Mammary epithelial cell (primary cell): ENCODE measurements at places on chromosomes 16 and 17. TPM values are rescaled to one million over a fixed set of nuclear protein-coding genes. Genes with fewer than 3 reads are reported as not detected.
A peak's percentile ranks its signal among the peaks of the same experiment; 100 is the strongest.

DNA sequence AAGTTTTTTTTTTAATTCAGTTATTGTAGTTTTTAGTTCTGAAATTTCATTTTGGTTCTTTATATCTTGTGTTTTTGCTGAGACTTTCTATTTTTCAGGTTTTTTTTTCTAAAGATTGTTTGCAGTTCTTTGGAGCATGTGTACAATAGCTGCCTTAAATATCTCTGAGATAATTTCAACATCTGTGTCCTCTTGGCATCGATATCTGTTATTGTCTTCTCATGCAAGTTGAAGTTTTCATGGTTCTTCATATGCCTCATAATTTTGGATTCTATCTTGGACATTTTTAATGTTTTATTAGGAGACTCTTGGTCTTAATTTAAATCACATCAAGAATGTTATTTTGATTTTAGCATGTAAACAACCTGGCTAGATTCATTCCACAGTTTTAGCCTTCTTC is 22.8 kb downstream of the COX11 start:
- DNase-seq: no peak

- DNase-seq: no peak
Measured at GRCh38 chr17:68325961-68326360, 34.7 kb downstream of the ARSG start.

DNA sequence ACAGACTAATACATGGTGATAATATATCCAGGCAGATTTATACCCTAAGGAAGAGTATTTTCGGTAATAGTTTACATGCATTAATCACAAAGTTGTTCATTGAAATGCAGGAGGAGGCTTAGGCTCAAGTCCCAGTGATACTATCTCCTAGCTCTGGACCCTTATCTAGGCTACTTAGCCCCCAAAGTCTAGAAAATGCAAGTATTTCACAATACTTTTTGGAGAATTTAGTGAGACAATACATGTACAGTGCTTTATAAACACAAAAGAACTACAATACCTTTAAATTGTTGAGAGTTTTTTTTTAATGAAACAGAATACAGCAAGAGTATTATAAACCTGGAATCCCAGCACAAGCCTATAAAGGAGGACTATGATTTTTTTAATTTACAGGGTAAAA is 473.9 kb downstream of the HS3ST3B1 start:
- DNase-seq: no peak

TMC7 gene
- total RNA-seq: 13.7 TPM

DNA sequence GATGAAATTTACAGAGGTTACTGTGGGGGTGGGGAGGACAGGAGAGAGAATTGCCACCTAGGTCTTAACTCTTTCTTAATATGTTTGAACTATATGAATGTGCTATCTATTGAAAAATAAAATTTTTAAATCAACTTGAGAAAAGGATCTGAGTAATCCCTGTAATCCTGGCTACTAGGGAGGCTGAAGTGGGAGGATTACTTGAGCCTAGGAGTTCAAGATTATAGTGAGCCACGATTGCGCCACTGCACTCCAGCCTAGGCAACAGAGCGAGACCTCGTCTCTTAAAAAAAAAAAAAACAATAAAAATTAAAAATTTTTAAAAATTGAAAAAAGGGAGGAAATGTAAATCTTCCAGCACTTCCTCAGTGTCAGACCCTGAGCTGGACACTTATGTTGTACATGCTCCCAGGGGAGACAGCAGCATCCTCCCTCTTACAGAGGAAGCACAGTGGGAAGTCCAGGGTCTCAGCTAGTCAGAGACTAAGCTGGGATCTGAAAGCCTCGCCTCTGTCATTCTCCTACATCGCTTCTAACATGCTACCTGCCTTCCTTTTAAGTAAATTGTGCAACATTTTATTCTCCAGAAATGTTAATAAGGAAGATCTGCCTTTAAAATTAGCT is 21.9 kb downstream of the PMM2 start:
- no peak for DNase-seq

PEMT gene
- 34.5 and 57.1 TPM in 2 replicates for total RNA-seq

ODAD4 gene
- 0.48 and 1.9 TPM in 2 replicates for total RNA-seq

CCL23 gene
- total RNA-seq: not detected

HSPB9 gene
- not detected in 2 replicates for total RNA-seq

DNA sequence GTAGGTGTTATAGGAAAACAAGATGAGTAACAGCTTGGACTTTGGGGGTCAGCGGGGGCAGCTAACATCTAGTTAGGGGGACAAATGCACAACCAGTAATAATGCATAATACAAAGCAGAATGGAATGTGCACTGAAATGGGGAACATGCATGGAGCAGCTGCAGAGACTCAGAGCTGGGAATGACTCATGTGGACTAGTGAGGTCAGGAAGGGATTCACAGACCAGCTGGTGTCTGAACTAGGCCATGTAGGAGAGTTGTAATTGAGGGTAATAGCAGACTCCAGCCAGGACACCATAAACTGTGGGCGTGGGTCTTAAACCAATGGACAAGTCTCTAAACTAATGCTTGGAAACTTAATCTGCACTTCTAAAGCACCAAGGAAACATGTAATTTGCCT is 176.8 kb upstream of the ASIC2 start:
- peak; percentile 57 for DNase-seq

COX6A2 gene
- total RNA-seq: not detected in 2 replicates

GRCh38 chr17:58059141-58059540 is 24.1 kb upstream of the DYNLL2 start:
- no peak for DNase-seq

DNA sequence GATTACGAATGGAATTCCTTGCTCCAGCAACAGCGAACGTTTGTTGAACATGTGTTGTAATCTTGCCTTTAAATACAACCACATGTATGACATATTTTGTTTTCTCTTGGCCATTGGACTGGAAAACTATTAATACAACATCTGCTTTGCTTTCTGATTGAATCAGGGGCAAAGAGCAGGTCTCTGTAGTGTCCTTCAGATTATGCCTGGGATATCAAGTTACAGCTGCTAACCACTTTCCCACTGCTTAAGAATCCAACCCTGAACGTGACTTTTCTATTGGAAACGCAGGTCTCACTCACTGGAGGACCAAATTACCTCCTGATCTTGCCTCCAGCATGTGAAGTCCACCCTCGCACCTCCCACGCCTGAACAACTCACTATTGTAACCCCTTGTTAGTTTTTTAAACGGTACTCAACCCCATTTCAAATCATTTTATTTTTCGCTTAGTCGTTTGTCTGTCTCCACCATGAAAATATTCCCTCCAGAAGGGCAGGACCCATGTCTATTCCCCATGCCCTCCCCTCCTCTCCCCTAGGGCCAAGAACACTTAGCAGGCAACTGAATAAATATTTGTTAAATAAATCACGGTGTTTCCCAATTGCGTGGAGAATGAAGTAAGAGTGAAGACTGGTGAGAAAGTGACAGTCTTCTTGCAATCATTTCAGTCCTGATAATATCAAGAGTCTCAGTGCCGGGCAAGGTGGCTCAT is 57.4 kb upstream of the MRTFB start:
- peak; percentile 76 for DNase-seq

- no peak for DNase-seq
Measured at GRCh38 chr17:16040710-16041251, 41.2 kb downstream of the TTC19 start.

DNA sequence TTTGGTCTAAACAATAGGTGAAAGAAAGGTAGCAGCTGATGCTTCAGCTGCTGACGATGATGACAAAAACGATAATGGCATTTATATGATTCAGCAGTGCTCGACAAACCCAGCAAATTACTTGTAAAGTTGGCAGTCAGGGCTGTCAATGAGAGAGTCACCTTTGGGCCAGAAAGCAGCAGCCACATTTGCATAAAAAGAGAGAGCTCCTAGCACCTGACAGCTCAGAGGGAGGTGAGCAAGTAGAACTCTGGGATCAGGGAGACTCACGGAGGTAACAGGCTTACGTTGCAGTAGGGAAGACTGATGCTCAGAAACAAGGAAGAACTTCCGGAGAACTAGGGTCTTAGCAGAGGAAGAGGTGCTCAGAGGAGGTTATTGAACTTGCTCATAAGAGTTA is 291.9 kb upstream of the ZFHX3 start:
- no peak for DNase-seq

DNA sequence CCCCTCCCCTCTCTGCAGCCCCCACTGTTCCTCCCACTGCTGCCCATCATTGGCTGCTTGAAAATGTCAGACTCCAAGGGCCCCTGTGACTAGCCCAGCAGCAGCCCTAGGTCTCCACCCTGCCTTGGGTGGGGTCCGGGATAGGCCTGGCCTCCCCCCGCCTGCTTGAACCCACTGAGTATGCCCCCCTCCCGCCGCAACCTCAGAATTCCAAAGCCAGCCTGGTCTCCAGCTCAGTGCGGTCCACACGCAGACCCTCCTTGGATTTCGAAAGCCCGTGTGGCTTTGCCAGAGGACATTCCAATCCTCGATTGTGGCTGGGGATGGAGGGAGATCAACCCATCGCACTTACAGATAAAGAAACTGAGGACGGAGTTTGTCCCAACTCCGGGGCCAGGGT is 6.4 kb downstream of the DPEP1 start:
- DNase-seq: no peak

DNA sequence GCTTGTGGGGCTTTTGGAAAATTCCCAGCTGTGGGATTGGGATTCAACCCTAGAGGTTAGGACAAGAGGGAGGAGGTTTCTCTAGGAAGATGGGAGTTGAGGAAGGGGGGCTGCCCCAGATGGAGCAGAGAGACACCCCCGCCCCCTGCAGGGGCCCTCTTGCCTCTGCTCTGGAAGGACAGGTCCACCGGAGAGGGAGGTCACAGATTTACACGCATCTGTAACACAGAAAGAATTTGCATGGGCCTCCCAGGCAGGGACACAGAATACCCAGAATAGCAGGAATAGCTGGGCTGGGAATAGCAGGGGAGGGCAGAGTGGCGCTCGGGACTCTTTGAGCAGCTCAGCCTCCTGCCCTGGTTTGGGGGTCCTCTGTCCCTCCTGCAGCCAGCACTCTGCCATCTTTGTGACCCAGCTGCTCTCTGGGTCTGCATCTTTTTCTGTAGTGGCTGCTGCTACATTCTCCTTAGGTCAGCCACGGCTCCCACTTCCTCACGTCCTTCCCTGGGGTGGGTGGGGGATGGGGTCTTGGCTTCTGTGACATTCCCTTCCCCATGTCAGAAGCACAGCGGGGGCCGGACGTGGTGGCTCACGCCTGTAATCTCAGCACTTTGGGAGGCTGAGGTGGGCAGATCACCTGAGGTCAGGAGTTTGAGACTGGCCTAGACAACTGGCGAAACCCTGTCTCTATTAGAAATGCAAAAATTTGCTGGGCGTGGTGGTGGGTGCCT is 33.9 kb upstream of the PLLP start:
- DNase-seq: no peak

B4GALNT2 gene
- 0.14 and 0.19 TPM in 2 replicates for total RNA-seq

DNA sequence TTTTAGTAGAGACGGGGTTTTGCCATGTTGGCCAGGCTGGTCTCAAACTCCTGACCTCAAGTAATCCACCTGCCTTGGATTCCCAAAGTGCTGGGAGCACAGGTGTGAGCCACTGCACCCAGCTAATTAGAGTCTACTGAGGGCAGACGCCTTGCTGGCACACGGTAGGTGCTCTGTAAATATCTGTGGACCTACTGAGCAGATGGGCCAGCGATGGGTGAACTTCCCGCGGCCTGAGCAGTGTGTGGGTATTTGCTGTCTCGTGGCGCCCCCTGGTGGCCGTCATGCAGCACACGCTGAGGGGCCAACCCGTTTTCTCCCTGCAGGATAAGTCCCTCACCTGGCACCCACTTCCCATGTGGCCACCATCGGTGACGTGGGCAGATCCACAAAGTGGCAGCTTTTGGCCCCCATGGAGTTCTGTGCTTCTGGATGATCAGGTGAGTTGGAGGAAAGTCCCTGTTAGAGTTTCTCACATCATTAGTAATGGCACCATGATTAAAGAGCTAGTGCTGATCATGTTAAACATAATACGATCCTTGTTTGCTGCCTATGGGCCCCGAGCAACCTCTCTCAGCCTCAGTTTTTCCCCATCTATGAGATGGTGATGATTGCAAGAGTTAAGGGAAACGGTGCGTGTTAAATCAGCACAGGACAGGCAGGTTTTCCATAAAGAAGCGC is 40.7 kb downstream of the ZDHHC7 start:
- peak; percentile 52 for DNase-seq

- no peak for DNase-seq
Measured at GRCh38 chr16:81612351-81613163, 166.5 kb upstream of the PLCG2 start.

- peak; percentile 90 for DNase-seq
Measured at GRCh38 chr17:33039874-33040273, 48.2 kb downstream of the SPACA3 start.

KRT16 gene
- total RNA-seq: 1,021 TPM

DNA sequence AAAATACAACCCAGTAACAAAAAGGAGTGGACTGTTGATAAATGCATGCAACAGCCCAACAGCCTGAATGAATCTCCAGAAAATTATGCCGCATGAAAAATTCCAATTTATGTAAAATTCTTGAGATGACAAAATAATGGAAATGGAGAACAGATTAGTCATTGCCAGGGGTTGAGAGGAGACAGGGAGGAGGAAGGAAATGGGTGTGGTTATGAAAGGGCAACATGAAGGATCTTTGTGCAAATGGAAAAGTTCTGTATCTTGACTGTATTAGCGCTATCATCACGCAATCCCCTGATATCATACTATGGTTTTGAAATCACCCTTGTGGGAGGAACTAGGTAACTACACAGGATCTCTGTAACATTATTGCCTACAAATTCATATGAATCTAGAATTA is 1058.3 kb upstream of the RBFOX1 start:
- DNase-seq: no peak

DNA sequence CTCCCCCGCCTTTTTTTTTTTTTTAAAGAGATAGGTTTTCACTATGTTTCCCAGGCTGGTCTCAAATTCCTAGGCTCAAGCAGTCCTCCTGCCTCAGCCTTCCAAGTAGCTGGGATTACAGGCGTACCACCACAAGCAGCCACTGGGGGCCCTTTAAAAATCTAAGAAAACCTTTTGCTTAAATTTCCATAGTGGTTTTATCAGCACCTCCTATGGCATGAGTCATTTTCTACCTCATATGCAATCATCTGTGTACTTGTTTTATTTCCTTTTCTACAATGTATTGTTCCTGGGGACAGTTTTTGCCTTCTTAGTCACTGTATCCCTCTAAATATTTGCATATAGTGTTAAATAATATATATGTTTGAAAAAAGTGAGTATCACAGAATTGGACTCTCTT is 29.2 kb downstream of the GNA13 start:
- DNase-seq: peak; percentile 74

- no peak for DNase-seq
Measured at GRCh38 chr17:29143894-29144293, 36.3 kb downstream of the MYO18A start.

- peak; percentile 24 for DNase-seq
Measured at GRCh38 chr17:51461578-51462004, 201.2 kb downstream of the UTP18 start.

ENO3 gene
- 7.8 and 10.9 TPM in 2 replicates for total RNA-seq

DNA sequence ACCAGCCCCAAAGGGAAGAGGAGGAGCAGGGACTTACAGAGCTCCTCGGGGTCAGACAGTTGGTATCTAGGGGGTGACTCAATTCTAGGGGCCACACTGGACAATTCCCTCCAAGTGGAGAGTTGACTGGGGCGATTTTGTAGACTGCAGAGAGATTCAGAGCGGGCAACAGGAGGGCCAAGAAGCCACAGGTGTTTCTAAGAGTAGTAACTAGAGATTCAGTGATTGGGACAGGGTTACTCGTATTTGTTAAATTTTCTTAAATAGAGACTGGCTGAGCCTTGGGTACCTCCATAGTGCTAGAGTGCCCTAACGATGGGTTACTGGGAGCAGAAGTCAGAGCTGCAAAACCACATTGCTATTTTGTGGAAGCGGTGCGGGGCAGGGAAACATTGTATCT is 3.3 kb upstream of the INPP5K start:
- no peak for DNase-seq

- DNase-seq: no peak
Measured at GRCh38 chr17:82655523-82655922, 7.3 kb upstream of the WDR45B start.

SLC2A4 gene
- total RNA-seq: 0.12 TPM in 1 of 2 replicates, not detected in the other

GRCh38 chr17:46009681-46010596 is 10.9 kb downstream of the STH start:
- DNase-seq: no peak
